ENCODE measurements at places on chromosomes 4 and X.

GRCh38 chr4:156677656-156678055 is 293.9 kb downstream of the PDGFC start:
- DNase-seq: no peak

- no peak for DNase-seq
These were observed 27.0 kb upstream of the SLC7A11 start for GRCh38 chr4:138269175-138269574.

- DNase-seq: no peak
These were observed 185.4 kb downstream of the NWD2 start for GRCh38 chr4:37429906-37430305.

DNA sequence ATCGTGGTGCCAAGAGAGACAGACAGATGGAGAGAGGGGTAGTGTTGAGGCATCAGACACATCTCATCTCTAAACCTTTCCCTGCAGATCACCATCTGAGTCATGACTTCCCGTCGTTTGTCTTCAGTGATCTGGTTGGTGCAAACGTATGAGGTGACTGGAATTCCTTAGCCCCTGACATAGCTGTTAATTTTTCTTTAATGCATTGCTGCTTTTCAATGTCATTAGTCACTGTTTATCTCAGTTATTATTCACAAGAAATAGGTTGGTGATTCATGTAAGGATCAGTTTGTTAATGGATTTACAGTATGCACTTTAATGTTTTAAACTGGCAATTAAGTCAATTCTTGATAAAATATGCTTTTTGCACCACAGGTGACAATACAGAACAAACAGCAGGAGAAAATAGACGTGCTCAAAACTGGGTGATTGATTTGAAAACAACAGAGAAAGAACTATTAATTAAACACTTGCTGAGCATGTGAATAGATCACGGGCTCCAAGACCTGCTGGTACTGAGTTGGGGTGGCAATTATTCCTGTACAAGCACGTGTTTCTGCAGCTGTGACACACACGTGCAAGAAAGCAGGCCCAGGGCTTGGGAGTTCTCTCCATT is 1.3 kb upstream of the TMEM154 start:
- no peak for DNase-seq

DNA sequence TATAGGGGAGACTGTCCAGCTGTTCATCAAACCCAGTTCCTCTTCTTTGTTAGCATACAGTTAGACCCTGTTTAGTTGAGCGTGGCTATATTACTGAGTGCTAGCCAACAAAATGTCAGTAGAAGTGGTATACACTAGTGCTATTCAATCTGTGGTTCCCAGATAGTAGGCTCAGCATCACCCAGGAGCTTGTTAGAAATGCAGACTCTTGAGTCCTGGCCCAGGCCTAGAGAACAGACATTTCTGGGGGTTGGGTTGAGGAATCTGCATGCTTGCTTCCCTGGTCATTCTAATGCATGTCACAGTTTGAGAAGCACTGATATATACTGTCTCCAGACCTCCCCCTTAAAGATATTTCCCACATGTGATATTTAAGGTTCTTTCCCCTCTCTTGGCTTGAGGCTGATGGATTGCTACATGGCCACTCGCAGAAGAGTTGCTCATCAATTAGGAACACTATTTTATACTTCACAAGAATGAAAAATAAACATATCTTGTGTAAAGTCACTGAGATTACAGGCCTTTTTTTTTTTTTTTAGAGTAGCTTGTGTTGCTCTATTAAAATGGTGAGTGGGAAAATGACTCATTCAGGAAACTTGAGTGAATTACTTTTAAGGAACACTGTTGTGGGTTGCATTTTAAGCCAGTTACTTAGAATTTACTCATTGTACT is 289.0 kb downstream of the STIM2 start:
- DNase-seq: no peak

DNA sequence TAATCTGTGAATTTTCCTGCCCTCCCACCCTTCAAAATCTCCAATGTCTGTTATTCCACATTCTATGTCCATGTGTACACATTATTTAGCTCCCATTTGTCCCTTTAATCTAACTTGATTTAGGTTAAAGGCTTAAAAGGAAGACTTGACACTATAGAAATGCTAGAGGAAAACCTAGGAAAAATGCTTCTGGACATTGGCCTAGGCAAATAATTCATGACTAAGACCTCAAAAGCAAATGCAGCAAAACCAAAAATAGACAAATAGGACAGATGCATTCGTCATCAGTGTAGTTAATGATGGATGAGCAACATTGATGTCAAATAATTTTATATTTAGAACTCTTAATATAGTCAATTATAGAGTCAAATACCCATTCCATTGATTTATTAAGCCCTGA is 36.9 kb downstream of the INTU start:
- no peak for DNase-seq

GRCh38 chr4:787561-787981 is 38.4 kb downstream of the CPLX1 start:
- no peak for DNase-seq

GRCh38 chr4:53531585-53532224 is 59.6 kb downstream of the LNX1 start:
- no peak for DNase-seq

GRCh38 chr4:95524184-95524583 is 24.6 kb downstream of the UNC5C start:
- DNase-seq: no peak

DNA sequence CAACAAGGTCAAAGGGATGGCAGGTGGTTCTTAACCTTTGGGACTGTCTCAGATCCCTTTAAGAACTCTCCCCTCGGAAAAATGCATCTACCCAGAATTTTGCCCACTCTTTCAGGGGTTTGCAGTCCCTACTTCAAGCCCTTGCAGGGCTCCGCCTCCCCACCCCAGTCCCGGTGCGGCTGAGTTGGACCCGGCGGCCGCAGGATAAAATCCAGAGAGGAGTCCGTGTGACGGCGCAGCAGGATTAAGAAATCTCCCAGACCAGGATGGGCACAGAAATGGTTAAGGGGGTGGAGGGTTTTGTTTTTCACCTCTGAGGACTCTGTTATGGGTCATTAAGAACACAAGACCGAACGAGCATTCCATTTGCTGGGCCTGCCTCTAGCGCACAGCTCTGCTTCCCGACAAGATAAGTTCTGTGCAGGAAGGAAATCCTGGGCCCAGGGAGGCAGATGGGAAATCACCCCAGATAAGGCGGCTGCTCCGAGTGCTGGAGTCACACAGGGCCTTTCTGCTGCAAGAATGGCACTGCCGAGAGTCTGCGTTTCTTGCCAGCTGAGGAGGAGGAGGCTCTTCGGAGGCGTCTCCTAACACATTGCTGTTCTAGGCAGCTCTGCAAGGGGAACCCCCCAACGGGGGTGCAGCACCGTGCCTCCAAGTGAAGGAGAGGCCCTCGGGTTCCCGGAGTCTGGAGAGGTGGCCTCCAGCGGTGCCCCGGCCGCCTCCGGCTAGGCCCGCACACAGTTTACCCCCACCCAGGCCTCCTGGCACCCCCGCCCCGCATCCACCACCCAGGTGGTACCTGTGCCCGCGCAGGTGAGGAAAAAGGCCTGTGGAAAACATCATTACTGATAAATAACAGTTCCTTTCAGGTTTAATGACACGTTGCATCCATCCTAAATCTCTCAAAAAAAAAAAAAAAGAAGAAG is 277.6 kb downstream of the BCOR start:
- DNase-seq: no peak

- DNase-seq: no peak
These were observed 175.8 kb upstream of the TECRL start for GRCh38 chr4:64584981-64585557.

GRCh38 chr4:150457802-150458201 is 124.1 kb upstream of the MAB21L2 start:
- DNase-seq: no peak

GRCh38 chrX:128728943-128729342 is 676.7 kb upstream of the ACTRT1 start:
- no peak for DNase-seq

DNA sequence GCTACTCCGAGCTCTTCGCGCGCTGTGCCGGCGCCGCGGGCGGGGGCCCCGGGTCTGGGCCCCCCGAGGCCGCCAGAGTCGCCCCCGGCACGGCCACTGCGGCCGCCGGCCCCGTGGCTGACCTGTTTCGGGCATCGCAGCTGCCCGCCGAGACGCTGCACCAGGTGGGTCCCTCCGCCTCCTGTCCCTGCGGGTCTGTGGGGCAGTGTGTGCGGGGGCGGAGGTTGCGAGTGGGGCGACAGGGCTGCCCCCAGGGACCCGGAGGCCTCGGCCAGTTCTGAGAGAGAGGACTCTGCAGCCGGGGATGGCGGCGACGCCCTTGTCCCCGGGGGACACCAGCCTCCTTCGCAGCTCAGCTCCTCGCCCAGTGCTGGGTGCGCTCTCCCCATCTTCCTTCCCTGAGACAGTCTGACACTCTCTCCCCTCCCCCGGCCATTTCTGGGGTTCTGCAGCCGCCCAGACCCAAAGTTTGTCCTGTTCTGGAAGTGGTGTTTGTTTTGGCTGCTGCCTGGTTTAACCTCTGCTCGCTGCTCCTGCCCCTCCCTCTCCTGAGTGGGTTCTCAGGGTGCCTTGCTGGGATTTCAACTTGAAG is 609 bp downstream of the REPS2 start:
- no peak for DNase-seq

DNA sequence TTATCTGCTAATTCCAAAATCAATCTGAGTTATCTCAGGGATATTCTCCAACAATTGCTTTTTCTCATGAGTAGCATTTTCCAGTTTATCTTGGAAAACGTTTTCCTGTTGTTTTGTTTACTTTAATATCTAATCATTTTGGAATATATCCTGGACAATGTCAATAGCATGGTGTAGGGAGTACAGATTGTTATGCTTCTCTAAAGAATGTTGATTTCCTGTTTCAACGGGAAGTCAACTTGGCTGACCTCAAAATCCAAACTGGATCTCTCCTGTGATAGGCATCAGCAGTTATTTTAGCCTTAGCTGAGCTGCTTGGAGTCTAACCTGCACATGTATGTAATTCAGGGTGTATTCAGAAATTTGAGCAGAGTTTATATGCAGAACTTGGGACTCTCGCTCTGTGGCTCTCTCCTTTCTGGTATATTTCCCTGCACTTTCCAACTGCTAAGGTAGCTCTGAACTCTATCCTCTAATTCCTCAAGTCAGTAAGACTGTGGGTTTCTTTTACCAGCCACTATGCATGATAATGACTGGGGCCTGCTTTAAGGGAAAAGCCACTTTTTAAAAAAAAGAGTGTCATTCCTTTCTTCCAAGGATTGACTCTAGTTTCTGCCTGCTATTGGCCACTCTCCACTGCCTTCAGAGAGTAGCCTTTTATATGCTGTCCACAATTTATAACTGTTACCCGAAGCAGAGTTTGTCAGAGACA is 7.7 kb downstream of the PRSS48 start:
- no peak for DNase-seq

DNA sequence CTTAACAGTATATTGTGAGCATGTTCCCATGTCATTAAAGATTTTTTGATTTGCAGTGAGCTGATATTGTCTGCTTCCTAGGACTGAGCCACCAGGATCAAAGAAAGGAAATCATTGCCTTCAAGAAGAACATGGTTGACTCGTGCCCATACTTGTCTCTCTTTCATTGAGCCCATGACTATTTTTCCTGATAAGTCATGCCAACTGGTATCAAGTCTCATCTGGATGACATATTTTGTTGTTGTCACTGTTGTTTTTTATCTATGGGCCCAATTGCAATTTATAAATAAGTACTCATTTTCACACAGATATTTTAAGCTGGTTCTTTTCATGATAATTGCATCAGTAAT is 10.2 kb upstream of the RHOH start:
- no peak for DNase-seq

- DNase-seq: no peak
These were observed 86.9 kb downstream of the MAB21L2 start for GRCh38 chr4:150668824-150669223.

- DNase-seq: peak; percentile 31
These were observed 126.3 kb downstream of the NEK1 start for GRCh38 chr4:169485791-169486742.

DNA sequence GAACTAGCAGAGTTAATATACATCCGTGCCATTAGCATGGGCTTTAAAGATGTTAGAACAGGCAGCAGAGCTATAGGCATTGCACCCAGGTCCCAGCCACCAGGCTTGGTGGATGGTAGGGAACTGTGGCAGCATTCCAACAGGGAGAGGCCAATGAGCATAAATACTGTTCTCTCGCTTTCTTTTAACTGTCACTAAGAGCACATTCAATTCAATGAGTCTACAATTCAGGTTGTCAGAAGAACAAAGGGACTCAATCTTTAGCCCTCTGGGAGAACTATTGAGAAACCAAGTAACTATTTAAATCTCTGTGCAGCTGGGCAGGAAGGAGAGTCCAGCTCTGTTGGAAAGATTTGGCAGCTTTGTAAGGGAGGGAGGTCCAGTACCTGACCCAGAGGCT is 165.6 kb downstream of the CHIC1 start:
- DNase-seq: no peak

- no peak for DNase-seq
These were observed 228.2 kb downstream of the MGST2 start for GRCh38 chr4:139893801-139894200.

DNA sequence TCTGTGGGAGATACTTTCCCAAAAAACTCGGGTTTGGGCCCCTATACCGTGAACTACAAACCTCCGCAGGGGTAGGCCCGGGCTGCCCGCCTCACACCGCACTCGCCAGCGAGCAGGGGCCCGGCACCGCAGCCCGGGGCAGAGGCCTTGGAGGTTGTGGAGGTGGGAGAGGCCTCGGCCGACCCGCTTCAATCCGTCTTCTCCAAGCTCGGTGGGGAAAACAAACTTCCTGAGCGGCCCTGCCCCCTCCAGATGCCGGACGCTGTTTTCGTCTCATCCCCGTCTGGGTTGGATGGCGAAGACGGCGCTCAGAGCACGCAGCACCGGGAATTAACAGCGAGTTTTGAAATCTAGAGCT is 442 bp upstream of the MCUB start:
- DNase-seq: peak; percentile 32

DNA sequence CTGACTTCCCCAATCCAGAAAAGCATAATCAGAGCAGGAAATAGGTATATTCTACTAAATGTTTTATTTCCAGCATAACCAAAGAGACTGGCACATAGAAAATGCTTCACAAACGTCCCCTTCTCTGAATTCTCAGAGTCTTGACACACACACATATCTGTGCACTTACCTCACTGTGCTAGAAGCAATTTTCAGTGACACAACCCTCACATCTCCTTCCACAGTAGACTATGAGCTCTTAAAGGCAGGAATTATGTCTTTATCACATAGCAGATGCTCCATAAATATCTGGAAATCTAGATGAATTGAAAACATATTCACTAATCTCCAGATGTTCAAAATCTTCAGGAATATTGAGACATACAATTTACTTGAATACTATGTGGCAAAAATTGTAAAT is 5.9 kb downstream of the SOWAHB start:
- no peak for DNase-seq

DNA sequence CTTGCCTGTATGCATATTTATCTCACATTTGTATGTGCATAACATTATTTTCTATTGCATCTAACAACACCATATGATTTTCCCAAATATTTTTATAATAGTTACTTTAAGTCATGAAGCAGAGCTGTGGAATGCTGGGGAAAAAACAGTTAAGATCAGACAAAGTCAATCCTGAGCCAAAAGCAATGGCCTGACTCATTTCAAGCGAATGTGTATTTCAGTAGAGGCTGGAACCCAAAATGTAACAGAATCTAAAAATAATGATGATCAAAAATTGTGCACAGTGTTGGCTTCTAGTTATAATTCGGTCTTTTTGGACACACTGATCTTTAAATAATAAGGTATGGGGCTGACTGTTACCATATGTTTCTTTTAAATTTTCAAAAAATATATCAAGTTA is 516.2 kb upstream of the ADGRL3 start:
- DNase-seq: peak; percentile 21

GRCh38 chr4:129077326-129077725 is 16.0 kb downstream of the SCLT1 start:
- DNase-seq: no peak

Measured in hepatic stellate cell (primary cell).